Left renal pelvis (tissue), 4 donors: ENCODE measurements at places on chromosomes 2 and 18. TPM values are rescaled to one million over a fixed set of nuclear protein-coding genes. Genes with fewer than 3 reads are reported as not detected.

The TMEM169 gene
- 14.6 TPM for polyA plus RNA-seq

- DNase-seq, result no peak
These were observed 309.9 kb downstream of the PIEZO2 start for GRCh38 chr18:10839421-10839820.

The FAM110C gene
- 12.5 TPM for polyA plus RNA-seq

The LBX2 gene
- polyA plus RNA-seq, result 2.7 TPM

The SERPINB3 gene
- not detected for polyA plus RNA-seq

The INPP5D gene
- polyA plus RNA-seq, result 6.4 TPM

- no peak for DNase-seq
These were observed 32.5 kb downstream of the GPR45 start for GRCh38 chr2:105274046-105274445.

GRCh38 chr18:78895207-78896001 lies 84.2 kb upstream of the SALL3 start:
- DNase-seq, result no peak

DNA sequence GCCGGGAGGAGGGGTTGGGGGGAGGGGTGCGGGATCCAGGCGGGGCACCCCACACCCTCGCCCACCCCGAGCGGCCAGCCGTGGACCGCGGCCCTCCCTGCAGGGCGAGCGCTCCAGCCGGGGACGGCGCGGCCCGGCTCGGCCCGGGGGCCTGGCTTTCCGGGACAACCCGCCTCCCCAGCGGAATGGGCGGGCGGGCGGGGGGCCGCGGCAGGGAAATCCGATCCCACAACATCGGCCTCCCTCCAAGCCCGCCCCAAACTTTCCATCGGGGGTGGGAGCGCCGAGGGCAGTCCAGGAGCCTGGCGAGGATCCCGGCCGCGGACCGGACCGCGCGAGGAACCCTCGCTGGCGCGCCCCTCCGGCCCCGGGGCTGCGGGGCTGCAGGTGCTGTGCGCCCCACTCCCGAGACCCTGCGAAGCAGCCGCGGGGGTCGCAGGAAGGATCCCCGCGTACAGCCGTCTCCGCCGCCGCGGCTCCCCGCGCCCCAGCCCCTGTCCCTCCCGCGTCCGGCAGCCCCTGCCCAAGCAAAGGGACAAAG lies 529 bp downstream of the SEMA4C start:
- peak; percentile 68 for DNase-seq

The ABI2 gene
- polyA plus RNA-seq, result 100 TPM

DNA sequence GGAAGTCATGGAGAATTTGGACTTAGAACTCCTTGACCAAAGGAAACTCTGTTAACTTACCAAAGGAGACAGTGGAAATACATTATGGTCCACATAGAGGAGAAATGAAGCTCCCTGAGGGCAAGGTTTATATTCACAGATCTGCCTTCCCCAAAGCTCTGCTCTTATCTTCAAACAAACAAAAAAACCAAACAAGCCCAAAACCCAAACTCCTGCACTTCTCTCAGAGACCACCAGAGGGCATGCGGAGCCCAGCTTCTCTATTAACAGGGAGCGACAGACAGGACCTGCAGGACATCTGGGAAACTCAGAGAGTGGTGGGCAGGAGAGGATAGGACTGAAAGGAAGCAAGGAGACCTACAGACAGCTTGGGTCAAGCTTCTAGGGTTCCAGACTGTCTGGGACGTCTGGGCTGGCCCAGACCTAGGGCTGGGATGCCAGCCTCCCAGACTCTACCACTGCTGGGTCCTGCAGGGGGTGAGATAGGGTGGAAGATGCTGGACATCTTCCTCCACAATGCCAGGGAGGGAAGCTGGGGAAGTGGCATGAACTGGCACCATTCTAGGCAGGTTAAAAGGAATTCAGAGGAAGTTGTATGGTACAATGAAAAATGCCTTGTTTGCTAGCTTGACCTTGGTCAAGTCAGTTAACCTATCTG lies 4.0 kb upstream of the WNT10A start:
- no peak for DNase-seq

The L3MBTL4 gene
- 4.8 TPM for polyA plus RNA-seq

The ANKRD30BL gene
- 0.14 TPM for polyA plus RNA-seq

DNA sequence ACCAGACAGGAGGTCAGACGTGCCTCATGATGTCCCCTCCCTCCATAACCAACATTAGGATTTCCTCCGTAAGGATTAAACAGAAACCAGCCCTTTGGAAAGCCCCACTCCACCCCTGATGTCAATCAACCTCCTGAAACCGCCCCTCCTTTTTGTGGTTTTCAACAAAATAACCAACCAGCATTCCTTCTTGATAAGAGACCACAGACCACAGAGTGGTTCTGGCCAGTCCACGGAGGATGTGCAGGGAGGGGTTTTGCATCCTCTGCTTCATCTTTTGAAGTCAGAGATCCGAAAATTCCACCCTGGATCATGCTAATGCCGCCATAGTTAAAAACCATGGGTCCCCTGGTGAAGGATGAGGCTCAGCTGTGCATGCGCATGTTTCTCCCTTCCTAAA lies 180.0 kb upstream of the CCDC150 start:
- no peak for DNase-seq
